ENCODE measurements at places on chromosomes 2 and 18.
A peak's percentile ranks its signal among the peaks of the same experiment; 100 is the strongest.

DNA sequence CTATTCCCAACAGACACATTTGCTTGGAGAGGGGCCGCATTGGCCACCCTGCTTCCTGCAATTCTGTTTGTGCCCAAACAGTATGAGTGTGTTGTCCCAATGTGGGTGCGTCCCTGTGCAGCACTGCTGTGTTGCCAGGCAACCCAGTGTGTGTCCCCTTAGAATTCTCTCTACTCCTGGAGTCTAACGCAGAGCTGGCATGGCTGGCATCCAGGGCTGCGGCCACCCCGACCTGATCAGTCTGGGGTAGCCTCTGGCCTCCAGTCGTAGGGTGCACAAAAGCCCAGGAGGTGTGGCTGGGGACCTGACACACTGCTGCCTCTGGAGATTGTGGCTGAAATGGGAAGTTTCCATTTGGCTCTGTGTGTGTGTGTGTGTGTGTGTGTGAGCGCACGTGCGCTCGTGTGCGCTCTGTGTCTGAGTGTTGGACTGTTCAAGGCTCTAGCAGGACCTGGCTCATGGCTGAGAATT lies 48.0 kb downstream of the TEX44 start:
- no peak for DNase-seq

GRCh38 chr2:25323042-25323514 lies 18.6 kb downstream of the DNMT3A start:
- peak; percentile 26 for DNase-seq

GRCh38 chr2:66869076-66869475 lies 434.2 kb downstream of the MEIS1 start:
- DNase-seq, result no peak

DNA sequence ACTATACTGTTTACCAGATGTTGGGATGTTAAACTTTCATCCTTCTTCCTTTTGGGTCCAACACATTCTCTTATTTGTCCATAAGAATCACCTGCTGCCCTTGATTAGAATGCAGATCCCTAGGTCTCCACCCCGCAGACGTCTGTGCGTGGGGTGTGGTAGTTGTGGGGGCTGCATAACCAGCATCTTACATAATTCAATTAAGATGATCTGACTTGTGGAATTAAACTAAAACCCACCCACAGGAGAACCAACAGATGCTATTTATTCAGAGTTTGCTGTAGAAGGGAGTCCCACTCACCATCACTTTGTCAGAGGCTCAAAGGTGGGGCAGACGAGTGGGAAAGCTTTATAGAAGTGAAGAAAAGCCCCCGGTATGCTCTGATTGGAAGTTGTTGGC lies 1.6 kb upstream of the KLHL23 start:
- no peak for DNase-seq

GRCh38 chr2:223383315-223383714 lies 218.8 kb downstream of the SCG2 start:
- no peak for DNase-seq

Data from stimulated activated CD4-positive, alpha-beta T cell treated with anti-CD3 and anti-CD28 coated beads, Interleukin-15, amount 100 ng/mL, for 1 hour (primary cell).